ENCODE measurements at places on chromosomes 3 and 15.

DNA sequence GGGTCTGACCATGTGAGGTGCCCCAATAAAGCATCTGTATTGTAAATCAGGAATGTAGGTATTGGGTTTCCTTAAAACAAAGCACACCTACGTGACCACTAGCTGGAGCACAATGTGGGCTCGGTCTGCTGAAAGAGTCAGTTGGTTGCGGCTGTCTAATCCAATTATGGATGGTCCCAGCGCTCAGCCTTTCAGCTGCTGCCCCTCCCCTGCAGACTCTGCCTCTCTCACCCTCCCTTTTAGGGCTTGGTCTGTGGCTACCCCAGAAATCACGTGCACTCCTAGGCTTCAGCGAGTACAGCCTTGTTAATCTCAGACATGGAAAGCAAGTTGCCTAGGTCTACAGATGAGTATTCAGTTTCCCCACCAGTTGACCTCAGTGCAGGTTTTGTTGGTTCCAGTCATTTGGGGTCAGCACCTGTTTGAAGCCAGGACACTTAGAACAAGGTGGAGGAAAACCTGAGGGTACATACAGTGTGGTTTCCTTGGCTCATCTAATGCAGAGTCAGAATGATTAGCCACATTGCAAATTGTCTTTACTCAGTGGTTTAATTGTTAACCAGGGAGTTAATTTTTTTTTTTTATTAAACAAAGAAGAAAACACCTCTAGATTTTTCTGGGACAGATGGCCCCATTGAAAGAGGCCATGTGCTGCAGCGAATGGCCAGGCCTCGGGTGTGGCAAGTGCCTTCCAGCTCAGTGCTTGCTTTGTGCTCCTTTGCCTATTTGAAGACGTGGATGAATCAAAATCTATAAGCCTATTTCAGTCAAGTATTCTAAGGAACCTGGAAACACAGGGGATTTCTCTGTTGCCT lies 137.7 kb downstream of the IGF1R start:
- peak; percentile 19 for DNase-seq

DNA sequence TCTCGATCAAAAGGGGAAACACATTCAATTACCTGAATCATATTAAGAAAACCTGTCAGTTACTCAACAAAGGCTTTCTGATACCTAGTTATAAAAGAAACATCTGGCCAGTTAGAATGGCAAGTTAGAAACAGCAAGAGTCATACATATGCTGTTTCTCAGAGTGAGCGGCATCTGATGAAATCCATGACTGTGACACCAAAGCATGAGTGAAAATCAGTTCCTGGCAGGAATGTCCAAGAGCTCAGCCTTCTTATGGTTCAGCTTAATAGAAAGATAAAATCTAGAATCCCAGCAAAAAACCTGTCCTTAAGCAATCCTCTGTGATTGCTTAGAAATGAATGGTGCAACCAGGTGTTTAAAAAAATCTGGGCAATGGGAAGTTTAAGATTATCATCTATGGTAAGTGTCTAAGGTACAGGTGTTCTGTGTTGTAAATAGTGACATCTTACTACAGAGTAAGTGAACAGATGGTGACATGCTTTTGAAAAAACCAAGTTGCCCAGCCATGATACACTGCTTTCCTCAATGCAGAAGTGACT lies 18.8 kb downstream of the B4GALT4 start:
- no peak for DNase-seq

GRCh38 chr3:126313580-126314304 lies 43.5 kb downstream of the KLF15 start:
- no peak for DNase-seq

GRCh38 chr15:39127925-39128617 lies 452.8 kb upstream of the THBS1 start:
- peak; percentile 35 for DNase-seq

GRCh38 chr3:31908391-31909097 lies 72.5 kb downstream of the OSBPL10 start:
- DNase-seq = no peak

GRCh38 chr3:192106543-192106942 lies 620.8 kb downstream of the FGF12 start:
- no peak for DNase-seq

GRCh38 chr3:64030741-64031140 lies 7.4 kb upstream of the PSMD6 start:
- peak; percentile 83 for DNase-seq

- peak; percentile 81 for DNase-seq
These were observed 10.6 kb upstream of the PCSK6 start for GRCh38 chr15:101499863-101500713.

- DNase-seq = no peak
These were observed 365.1 kb upstream of the ICE2 start for GRCh38 chr15:60844010-60844409.

GRCh38 chr15:44450172-44450571 lies 22.7 kb downstream of the CTDSPL2 start:
- peak; percentile 22 for DNase-seq

GRCh38 chr15:40746916-40747418 lies 8.1 kb downstream of the RMDN3 start:
- DNase-seq = no peak

DNA sequence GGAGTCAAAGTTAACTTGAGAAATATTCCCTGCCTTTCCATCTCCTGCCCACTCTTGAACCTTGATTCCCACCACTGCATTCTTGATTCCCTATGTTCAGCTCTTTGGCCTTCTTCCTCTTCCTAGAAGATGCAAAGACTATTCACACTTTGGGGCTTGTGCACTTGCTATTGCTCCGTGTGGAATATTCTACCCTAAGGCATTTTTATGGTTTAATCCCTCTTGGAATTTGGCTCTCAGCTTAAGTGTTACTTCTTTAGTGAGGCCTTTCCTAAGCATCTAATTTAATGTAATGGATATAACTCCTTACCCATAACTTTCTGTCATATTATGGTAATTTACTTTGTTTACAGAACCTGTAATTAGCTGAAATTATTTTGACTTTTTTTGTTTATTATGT lies 318.9 kb upstream of the COL8A1 start:
- no peak for DNase-seq

- DNase-seq = no peak
These were observed 466.1 kb upstream of the ATP11B start for GRCh38 chr3:182327196-182327681.

DNA sequence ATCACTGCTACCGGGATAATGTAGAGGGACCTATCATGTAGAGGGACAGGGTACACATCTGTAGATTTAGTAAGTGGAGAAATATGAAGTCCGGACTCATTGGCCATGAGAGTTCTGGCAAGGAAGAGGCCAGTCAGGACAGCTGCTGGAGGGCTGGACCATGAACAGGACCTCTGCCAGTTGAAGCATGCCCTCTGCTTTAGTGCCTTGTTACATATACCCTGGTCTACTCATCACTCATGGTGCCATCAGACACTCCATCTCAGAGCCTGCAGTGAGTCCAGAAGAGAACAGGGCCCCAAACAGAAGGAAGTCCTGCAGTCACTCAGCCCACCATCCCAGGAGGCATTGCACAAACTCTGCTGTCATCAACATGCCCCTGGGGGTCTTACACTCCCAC lies 54.7 kb upstream of the CA12 start:
- no peak for DNase-seq

- no peak for DNase-seq
These were observed 5.9 kb upstream of the FURIN start for GRCh38 chr15:90862487-90862886.

All from activated CD4-positive, alpha-beta T cell treated with anti-CD3 and anti-CD28 coated beads, Interleukin-2, Interleukin-6, amounts not matched to agents 100 ng/mL and 50 ng/mL, durations not matched to agents 16 hours and 8 hours (primary cell).